Effector CD8-positive, alpha-beta T cell (primary cell): ENCODE measurements at places on chromosomes 2 and 18.

DNA sequence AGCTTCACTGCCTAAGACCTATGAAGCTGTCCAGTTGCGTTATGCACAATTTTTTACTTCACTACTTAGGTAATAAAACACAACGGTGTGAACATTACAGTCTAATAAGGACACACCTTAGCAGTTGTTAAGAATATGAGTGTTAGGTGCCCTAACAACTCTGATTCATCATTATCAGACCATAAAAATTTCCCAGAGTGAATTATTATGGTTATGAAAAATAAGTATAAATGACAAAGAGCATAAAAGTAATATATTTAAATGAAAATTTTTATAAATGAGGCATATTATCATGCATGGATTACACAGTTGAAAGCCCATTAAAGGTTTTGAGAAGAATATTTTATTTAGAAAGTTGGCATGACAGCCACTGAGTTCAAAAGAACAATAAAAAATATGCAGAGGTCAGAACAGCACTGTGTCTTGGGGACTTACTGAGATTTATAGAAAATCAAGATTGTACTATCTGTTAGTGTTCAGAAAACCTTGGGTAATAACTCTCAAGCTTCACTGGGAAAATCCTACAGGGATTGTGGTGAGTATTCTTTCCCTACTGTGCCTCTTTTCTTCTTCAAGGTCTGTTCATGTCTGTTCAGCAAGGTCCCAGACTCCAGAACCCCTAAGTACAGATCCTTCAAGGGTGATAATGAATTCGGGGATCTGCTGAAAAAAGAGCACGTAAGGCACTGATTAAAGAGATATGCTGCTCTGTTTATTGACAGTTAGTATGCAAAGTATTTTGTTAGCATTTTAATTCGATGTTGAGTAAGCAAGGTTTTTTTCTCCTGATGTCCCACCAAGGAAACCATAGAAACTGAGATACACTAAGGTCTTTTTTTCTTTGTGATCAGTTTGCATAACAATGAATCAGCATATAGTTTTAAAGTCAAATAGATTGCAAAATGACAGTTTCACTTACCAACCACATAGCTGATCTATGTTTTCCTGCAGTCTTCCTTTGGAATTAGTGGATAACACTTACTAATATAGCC is 250.0 kb downstream of the DSEL start:
- no peak for DNase-seq

DNA sequence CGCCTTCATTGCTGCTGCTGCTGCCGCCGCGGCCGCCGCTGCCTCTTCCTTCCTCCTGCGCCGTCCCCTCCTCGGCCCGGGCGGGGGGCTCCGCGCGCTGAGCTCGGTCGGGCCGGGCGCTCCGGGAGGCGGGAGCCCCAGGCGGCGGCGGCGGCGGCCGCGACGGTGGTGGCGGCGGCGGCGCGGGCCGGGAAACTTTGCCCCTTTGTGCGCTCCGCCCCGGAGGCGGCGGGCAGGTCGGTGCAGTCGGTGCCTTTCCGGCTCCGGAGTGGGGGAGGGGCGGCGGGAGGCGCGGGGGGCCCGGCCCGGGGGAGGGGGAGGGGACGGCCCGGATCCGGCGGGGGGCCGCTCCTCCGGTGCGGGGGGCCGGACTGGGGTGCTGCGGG is 205 bp downstream of the TET3 start:
- DNase-seq: peak; percentile 54

DNA sequence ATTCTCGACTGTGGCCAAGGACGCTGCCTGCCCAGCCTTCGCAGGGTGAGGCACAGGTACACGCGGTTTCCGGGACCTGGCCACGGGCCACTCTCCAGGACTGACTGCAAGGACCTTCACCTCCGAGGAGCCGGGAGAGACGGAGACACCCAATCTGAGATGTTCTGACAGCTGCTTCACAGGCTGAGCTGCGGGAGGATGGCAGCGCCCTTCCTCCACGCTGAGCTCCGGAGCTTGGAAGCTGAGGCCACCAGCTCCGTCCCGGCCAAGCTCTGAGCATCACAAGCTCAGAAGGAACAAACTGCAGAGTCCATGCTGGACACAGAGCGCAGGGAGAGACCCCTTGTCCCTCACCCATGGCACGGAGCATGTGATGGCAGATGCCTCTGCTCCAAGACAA is 71.1 kb upstream of the CTDP1 start:
- no peak for DNase-seq

- DNase-seq: no peak
Observed at GRCh38 chr2:233663911-233664310, 7.8 kb upstream of the UGT1A9 start.

GRCh38 chr2:6944555-6944954 is 27.3 kb downstream of the RNF144A start:
- no peak for DNase-seq

DNA sequence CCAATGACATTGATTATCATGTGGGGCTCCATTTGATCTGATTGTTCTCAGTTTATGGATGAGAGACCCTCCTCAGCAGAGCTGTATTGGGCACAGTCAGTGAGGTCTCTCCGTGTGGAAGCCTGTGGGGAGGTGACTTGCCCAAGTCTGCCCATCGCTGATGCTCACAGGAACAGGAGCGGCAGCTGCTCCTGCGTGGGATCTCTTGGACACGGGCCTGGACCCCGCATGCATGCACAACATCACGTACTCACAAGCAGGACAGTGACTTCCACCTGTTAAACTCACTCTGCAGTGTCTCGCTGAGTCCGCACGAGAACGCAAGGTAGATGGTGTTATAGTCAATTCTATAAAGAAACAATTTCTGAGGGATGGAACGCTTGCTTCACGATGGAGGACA is 55.0 kb downstream of the KCNF1 start:
- DNase-seq: no peak

GRCh38 chr2:174750923-174751441 is 13.3 kb downstream of the CHRNA1 start:
- peak; percentile 2 for DNase-seq

GRCh38 chr2:64793701-64794100 is 140.0 kb upstream of the SERTAD2 start:
- no peak for DNase-seq

DNA sequence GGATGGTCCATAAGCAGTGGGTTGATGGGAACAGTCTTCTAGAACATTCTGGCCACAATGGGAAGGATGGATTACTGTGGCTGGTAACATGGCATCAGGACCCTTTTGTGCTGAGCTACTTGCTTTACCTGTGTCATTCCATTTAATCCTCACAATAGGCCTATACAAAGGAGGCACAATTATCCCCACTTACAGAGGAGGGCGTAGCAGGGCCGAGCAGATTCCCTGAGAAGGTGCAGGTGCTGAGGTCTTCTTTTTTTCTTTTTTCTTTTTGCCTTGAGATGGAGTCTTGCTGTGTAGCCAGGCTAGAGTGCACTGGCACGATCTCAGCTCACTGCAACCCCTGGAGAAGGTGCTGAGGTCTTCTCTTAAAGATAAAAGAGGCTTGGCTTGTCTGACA is 6.7 kb upstream of the LRRC30 start:
- DNase-seq: no peak

DNA sequence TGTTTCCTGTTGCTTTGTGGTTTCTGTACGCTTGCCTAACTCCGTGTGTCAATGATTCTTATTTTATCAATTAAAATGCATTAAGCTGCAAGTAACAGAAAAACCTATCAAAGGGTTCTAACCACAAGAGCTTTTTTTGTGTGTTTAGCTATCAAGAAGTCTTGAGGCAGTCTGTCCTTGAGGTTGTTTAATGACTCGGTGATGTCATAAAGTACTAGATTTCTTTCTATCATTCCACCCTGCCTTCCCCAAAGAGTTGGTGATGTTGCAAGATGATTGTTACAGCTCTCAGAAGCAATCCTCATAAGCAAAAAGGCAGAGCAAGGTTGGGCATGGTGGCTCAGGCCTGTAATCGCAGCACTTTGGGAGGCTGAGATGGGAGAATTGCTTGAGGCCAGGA is 51.9 kb upstream of the SPTBN1 start:
- no peak for DNase-seq

GRCh38 chr18:64718808-64719207 is 569.9 kb upstream of the LINC00305 start:
- no peak for DNase-seq

DNA sequence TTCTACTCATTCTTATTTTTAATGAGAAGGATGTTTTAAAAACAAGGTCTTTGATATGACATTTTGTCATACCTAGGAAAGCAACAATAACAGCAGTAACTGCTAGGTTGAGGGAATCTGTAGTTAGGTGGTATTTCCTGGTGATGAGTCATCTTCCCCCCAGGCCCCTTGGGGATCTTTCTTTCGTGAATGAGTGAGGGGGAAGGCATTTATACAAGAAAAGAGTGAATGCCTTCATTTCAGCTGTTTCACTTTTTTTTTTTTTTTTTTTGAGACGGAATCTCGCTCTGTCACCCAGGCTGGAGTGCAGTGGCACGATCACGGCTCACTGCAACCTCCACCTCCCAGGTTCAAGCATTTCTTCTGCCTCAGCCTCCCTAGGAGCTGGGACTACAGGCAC is 108.6 kb downstream of the MAP4K4 start:
- no peak for DNase-seq

DNA sequence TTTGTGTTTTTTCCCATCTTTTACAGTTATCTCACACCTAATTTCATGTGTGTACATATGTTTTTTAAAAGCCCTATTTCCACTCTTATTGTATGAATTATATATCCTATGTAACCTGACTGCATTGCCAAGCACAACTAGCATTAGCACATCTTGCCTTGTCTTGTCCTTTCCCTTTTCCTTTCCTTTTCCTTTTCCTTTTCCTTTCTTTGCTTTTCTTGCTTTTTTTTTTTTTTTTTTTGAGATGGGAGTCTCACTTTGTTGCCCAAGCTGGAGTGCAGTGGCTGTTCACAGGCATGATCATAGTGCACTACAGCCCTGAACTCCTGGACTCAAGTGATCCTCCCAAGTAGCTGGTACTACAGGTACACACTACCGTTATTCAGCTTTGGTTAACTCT is 172.7 kb upstream of the BOD1L2 start:
- no peak for DNase-seq

DNA sequence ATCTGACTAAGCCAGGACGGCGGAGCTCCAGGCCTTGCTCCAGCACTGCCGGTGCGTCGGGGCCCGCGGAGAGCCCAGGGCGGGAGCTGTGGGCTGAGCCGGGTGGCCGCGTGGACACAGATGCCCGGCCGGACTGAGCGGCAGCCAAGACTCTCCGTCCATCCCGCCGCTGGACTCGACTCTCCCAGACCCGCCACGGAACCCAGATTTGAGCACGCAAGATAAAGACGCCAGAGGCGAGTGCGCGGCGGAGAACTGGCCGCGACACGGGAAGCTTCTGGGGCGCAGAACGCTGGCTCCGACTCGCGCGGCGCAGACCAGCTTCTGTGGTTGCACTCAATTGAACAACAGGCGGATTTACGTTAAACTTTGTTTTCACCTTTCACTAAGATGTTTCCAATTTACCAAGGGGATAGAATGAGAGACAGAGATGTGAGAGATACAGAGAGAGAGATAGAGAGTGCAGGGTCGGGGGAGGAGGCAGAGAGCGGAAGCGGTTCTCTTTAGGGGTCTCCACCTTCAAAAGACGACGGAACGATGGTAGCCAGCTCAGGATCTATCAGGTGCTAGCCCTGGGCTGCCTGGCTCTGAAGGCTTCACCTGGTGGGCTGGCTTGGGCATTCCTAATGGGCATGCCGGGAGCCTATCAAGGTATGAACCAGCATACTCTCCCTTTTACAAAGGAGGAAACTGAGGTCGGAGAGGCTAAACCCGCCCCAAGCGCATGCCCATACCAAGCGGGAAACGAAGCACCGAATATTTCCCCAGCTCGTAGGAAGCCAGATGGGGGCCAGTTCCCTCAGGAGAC is 10.4 kb upstream of the EN1 start:
- DNase-seq: no peak

DNA sequence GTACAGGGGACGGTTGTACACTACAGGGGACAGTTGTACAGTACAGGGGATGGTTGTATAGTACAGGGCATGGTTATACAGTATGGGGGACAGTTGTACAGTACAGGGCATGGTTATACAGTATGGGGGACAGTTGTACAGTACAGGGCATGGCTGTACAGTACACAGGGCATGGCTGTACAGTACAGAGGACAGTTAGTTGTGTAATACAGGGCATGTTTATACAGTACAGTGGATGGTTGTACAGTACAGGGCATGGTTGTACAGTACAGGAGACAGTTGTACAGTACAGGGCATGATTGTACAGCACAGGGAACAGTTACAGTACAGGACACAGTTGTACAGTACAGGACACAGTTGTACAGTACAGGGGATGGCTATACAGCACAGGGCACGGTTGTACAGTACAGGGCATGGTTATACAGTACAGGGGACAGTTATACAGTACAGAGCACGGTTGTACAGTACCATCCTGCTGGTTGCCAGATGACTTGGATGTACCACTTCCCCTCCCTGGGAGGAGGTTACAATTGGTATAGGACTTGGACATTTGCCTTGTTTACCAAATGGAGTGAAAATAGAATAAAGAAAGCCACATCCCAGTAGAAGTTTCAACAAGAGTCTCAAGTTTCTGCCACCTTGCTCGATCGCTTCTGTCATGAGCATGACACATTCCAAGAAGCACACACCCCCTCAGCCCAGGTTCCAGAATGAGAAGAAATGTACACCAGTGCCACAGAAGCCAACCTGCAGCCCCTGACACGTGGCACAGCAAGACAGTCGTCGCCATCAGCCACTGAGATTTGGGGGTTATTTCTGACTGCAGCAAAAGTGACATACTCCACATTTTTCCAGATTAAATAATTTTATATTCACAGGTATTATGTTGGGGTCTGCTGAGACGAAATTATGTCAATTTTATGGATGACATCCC is 16.0 kb downstream of the CYRIA start:
- DNase-seq: no peak

GRCh38 chr18:6920099-6920955 is 190.8 kb downstream of the ARHGAP28 start:
- DNase-seq: no peak

GRCh38 chr2:113370478-113371091 is 66.9 kb upstream of the ZNG1B start:
- DNase-seq: no peak

DNA sequence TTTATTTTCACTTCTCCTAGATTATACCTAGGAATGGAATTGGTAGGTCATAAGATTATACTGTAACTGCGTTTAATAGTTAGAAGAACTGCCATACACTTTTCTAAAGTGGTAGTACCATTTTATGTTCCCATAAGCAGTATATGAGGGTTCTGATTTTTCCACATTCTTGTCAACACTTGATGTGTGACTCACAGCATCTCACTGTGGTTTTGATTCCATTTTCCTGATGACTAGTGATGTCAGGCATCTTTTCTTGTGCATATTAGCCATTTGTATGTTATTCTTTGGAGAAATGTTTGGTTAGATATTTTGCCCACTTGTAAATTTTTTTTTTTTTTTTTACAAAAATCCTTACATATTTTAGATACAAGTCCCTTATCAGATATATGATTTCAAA is 2.3 kb downstream of the DCAF17 start:
- no peak for DNase-seq

GRCh38 chr2:138267902-138268254 is 233.7 kb upstream of the SPOPL start:
- no peak for DNase-seq
